ENCODE measurements at places on chromosomes 1 and 21.
A peak's percentile ranks its signal among the peaks of the same experiment; 100 is the strongest.

DNA sequence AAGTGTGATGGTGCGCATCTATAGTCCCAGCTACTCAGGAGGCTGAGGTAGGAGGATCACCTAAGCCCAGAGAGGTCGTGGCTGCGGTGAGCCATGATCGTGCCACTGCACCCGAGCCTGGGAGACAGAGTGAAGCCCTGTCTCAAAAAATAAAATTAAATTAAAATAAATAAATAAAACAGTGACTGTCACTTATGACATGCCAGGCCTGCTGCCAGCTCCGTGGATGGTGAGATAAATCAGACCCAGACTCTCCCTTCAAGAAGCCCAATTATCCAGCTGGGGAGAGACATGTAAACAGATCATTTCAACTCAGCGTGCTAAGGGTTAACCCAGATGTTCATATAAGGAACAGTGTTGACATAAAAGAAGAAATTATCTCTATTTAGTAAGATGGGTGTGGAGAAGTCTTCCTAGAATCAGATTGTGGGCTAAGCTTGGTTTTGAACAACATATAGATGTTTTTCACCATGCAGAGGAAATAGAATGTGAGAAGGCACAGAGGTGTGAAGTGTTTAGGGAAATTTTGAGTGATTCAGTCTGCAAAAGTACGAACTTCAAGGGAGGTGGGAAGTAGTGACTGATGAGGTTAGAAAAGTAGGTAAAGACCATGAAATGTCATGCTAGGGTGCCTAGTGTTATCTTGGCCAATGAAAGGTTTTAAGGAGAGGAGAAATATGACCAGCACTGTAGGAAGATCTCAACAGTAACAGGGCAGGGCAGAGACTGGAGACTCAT lies 18.3 kb downstream of the YARS1 start:
- no peak for DNase-seq

GRCh38 chr1:65691152-65691900 lies 101.4 kb upstream of the PDE4B start:
- no peak for DNase-seq

- DNase-seq: no peak
Measured at GRCh38 chr1:53837646-53837923, 511 bp downstream of the NDC1 start.

DNA sequence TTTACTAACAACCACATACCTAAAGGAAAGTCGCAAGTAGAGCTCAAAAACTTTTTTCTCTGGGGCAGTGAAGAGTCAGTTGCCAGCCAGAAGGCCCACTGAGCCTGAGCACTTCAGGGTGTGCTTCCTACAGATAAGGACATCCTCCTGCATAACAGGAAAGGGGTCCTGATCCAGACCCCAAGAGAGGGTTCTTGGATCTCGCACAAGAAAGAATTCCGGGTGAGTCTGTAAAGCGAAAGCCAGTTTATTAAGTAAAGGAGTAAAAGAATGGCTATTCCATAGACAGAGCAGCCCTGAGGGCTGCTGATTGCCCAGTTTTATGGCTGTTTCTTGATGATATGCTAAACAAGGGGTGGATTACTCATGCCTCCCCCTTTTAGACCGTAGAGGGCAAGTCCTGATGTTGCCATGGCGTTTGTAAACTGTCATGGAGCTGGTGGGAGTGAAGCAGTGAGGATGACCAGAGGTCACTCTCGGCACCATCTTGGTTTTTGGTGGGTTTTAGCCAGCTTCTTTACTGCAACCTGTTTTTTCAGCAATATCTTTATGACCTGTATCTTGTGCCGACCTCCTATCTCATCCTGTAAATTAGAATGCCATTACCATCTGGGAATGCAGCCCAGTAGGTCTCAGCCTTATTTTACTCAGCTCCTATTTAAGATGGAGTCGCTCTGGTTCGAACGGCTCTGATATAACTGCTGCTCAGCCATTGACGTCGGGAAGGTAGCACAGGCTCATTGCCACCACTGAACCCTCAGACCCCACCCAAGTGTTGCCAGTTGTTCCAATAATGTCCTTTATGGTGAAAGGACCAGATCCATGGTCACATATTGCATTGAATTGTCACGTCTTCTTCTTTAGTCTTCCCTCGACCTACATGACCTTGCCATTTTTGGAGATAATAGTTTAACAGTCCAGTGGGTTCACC lies 96.6 kb upstream of the ERRFI1 start:
- DNase-seq: peak; percentile 85

DNA sequence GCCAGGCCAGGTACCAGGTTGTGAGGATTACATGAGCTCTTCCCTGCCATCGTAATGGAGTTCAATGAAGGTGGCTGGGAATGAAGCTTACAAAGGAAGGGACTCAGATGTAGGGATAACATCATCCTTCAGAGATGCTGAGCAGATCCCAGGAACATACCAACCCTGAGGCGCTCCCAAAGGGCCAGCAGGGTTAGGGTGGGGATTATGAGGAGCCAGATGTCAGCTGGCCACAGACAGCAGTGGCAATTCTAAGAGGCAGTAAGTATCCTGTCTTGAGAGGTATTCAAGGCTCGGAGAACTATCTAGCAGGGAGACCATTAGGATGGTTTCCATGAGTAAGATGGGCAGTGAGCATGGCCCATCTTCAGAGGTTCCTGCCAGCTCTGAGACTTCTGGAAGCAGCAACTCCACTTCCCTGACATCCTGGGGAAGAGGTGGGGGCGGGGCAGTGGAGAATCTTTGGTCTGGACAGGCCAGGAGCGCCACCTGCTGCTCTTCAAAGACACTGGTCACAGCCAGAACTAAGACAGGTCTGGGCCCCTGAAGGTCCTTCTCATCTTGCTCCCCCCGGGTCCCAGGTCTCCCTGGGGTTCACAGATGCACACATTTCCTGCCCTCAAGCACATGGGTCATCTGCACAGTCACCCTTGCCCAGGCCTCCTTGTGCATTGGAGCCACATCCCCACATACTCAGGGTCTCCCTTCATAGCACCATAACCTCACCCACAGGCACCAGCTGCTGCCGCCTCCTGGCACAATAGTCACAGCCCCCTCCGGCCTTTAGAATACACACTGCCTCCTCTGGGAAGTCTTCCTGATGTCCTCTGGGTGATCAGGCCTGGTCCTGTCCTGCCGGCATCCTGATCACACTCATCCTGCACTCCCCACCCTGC lies 2.7 kb upstream of the SDC3 start:
- peak; percentile 78 for DNase-seq

- no peak for DNase-seq
Measured at GRCh38 chr1:87077959-87078639, 163.7 kb downstream of the HS2ST1 start.
